ENCODE measurements at places on chromosomes 6 and 20.

DNA sequence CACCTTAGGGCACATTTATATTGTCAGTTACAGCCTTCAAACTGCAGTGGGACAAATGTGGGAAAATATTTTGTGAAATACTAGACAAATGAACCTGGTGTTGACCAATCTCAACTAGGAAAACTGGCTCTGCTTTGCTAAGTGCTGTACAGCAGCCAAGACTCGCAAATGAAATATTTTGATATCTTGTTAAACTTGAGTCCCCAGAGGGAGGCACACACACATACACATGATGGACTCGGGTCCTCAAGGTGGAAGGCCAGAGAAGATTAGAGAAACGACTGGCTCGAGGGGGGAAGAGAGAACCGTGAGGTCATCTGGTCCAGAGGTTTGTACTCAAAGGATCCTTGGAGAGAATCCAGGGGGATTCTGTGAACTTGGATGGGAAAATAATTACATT is 67.3 kb upstream of the JAG1 start:
- DNase-seq, result no peak

DNA sequence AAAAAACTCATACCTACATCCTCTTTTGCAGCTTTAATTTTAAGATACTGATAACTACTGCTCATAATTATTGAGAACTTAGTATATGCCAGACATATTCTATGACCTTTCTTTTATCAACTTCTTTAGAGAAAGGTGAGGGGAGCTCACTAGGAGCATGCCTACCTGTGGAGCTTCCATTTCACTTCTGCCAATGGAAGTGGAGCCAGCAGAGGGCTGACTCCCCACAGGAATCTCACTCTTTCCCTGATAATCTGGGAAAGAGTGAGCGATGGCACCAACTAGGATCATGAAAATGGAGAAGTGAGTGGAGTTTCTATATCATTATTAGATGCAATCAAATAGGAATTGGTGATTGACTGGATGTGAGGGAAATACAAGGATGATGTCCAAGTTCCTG is 484.9 kb downstream of the LMBRD1 start:
- DNase-seq, result no peak

GRCh38 chr20:48906221-48906877 is 15.2 kb upstream of the ARFGEF2 start:
- DNase-seq, result no peak

GRCh38 chr6:135036731-135037420 is 17.7 kb downstream of the HBS1L start:
- DNase-seq, result no peak

DNA sequence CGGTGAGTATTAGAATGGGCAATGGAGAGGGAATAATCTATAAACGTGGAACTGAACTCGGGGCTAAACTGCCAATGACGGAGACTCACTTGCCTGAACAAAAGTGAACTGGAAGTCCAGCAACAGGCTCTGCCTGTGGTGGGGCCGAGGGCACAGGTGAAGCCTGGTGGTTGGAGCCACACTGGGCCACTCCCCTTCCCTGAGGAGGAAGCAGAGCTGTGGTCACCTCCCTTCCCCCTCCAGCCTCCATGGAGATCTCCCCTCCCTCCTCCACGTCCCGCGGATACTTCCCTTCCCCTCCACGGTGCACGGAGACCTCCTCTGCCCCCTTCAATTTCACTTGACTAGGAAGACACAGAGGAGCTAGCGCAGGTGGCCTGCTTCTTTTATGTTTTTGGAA is 14.7 kb upstream of the DSP start:
- DNase-seq, result no peak
